AG04449 (cell line): ENCODE measurements at places on chromosomes 7 and 10.

- no peak for DNase-seq
Measured at GRCh38 chr7:100091411-100092181, 2.8 kb downstream of the COPS6 start.

DNA sequence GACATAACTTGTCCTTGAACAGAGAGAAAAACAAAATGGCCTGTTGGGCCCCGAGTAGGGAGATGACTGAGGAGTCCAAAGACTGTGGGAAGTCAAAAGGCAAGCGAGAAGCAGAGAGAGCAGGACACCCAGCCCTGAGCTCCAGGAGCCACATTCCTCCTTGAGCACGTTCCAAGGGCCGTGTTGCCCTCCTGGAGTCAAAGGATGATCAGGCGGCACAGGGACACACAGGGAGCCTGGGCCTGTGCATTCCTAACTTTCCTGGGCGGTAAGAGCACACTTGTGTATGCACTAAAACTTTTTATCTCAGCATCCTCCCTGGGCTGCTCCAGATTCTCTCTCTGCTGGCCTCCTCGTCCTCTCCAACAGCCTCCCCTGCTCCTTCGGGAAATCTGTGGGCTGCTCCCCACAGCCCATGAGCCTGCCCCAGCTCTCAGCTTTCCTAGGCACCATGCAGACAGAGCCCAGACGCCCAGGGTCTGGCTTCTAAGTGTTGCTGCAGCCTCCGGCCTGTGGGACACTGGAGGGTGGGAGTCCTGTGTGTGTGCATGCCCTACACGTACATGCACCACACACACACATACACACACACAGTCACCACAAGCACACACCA lies 281.8 kb downstream of the POU6F2 start:
- DNase-seq = no peak

- no peak for DNase-seq
Measured at GRCh38 chr7:105098863-105099515, 85.0 kb downstream of the KMT2E start.

DNA sequence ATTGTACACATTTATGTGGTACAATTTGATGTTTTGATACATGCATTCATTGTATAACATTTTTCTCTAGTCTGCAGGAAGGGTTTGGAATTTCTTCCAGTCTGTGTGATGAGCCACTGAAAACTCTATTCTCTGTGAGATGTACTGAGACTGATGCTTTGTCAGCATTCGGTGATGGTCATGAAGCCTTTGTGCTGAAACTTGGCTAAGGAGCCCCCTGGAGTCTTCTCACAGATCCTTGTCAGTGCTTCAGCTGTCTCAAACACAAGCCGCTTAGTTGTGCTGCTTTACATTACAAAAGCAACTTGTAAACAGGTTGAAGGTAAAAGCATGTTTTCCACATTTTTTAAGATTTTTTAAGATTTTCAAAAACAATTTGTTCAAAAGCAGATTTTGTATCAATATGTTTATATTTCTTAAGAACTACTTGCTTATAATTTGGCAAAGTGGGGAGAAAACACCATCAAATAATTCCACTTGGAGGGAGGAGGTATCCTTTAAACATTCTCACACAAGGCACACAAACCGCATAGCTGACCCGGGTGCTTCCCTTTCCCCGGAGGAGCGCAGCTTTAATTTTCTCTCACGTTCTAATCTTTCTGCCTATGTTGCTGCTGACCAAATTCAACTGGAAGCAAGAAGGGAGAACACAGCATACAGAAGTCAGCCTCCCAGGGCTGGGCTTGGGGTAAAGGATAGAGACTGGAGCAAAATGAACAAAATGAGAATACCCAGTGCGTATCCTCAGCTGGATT lies 249.8 kb upstream of the VSTM2A start:
- DNase-seq = no peak

GRCh38 chr7:15571301-15571878 lies 9.6 kb upstream of the AGMO start:
- DNase-seq = no peak

DNA sequence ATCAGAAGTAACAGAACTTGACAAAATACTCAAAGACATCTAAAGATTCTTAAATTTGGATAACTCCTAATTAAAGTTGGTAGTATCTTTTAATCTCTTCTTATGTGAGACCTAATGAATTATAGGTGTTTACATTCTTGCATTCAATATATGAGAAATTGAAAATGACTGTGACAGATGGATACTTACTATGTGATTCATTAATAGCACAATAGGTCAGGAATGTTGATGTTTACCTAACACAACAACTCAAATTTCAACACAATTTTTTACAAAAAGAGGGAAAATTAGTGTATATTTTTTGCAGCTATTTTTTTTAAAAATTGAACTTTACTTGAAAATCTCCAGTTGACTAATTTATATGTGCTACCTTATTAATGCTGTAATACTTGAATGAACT lies 31.7 kb upstream of the MCU start:
- no peak for DNase-seq

DNA sequence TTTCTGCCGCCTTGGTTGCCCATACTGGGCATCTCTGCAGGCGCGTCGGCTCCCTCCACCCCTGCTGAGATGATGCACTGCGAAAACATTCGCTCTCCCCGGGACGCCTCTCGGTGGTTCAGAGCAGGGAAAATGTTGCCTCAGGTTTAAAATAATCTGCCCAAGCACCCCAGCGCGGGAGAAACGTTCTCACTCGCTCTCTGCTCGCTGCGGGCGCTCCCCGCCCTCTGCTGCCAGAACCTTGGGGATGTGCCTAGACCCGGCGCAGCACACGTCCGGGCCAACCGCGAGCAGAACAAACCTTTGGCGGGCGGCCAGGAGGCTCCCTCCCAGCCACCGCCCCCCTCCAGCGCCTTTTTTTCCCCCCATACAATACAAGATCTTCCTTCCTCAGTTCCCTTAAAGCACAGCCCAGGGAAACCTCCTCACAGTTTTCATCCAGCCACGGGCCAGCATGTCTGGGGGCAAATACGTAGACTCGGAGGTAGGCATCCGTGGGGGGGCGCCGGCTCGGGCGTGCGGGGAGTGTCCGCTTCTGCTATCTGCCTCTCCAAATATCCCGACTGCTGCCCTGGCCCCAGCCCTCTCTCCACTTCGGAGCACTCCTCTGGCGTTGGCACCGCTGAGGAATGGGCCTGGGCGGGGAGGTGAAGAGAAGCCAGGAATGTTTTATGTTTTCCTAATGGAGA lies at the start of gene CAV1:
Gene CAV1 (plus strand): TSS at position 428 of the 689 bp plus-strand sequence. CDS start 27 bp downstream, at position 455.
- DNase-seq = peak; percentile 80

DNA sequence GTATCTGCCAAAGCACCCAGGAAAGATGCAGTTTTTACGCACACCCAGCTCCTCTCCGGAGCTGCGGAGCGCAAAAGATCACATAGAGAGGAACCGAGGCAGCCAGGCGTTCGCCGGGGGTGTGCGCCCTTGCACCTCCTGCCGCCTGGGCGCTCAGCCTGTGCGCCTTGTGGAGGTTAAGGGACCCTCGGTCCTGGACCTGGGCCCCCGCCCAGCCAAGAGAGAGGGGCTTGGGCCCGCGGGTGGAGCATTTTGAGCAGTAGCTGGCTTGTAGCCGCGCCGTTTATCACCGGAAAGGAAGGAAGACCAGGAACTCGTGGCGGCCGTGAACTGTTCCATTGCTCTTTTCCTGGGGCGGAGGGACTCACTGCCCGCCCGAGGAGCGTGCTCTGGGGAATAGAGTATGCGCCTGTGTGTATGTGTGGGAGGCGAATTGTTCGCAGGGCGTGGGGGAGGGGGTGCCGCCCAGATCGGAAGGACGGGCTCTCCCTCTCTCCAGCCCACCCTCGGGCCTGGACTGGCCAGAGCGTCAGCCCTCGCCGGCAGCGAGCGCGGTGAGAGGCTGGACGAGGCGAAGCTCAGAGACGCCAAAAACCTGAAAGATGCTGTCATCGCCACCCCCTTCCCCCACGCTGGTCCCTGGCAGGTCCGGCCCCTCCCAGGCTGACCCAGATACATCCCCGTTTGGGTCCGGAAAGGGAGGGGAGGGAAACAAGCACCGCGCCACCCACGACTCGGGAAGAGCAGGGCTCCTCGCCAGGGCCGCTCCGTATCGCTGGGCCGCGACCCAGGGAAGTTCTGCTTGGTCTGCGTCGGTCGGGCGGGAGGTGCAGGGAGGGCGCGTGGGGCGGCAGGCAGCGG lies 1.2 kb upstream of the WNT2 start:
- no peak for DNase-seq

GRCh38 chr10:85235258-85235657 lies 906.9 kb downstream of the CCSER2 start:
- DNase-seq = no peak

DNA sequence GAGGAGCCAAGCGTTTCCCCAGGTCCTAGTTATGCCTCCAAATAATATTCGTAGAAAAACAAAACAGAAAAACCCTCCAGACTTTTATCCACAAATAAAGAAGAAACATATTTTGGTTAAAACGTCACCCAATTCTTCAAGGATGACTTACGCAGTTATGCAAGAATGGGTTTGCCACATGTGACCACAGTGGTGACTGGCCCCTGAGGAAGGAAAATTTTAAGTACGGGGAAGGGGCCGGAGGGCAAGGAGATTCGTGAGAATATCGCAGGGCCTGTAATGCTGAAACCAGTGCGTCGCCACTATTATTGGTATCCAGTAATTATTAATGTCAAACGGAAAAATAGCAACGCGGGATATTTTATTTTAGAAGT lies 537 bp upstream of the MRPS24 start:
- peak; percentile 77 for DNase-seq

- no peak for DNase-seq
Measured at GRCh38 chr7:70298780-70299471, 700.7 kb downstream of the AUTS2 start.

- no peak for DNase-seq
Measured at GRCh38 chr7:106679153-106679931, 18.4 kb upstream of the CCDC71L start.

DNA sequence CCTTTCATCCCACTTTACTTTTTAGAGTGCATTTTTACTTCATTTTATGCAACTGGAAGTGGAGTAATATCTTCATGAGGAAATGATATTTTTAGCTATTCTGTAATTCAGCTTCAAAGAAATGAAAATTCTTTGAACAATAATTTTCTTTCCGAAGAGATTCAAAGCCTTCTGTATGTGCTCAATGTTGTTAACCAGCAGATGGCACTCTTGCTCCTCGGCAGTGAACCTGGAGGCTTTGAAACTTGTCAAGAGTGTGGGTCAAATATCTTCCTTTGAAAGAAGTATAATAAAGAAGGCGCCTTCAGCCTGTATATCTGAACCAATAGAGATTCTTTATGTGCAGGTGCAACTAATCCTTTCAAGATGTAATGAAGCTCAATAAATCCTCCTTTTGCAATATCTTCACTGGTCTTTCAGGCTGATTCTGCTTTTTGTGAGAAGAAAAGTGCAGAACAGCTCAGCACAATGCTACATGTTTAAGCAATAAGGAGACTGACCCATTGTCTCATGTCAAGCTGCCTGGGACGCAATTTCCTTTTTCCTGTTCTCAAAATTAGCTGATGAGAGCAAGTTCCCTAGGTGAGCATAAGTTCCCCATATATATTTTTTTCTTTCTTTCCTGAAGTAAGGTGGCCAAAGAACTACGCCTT lies 258.4 kb downstream of the SEMA3A start:
- peak; percentile 21 for DNase-seq

DNA sequence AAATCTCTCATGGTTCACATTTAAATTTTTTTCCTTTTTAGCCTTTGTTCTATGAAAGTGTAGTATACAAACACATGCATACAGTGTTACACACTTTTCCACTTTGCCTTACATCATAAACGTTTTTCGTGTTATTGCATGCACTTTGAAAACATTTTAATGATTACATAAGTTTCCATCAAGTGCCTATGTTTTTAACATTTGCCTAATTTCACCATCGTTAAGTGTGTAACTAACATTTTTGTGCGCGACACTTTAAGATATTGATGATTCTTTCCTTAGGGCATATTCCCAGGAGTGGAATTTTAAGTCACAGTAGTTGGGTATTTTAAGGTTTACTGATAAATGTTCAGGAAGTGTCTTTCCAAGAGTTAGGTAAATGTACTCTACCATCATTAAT lies 1.5 kb upstream of the FRAT2 start:
- no peak for DNase-seq

GRCh38 chr7:131908714-131909113 lies 352.3 kb upstream of the PODXL start:
- DNase-seq = no peak

DNA sequence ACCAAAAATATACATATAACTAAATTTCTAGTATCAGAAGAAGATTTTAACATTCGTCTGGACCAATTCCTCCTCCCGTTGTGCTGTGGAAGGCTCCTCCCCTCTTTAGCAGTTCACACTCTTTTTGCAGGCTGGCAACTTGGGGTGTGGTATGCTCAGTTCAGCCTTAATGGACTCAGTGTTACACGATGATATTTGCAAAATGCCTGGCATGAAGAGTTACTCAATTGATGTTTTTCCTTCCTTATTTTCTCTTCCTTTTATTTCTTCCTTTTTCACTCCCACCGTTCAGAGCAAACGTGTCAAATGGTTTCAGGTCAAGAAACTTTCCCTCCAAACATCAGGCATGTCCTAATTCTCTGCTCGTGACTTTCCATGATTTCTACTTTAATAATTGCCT lies 248.3 kb downstream of the PHF14 start:
- no peak for DNase-seq
